Hepatocyte (in vitro differentiated cells): ENCODE measurements at places on chromosomes 4 and X. TPM values are rescaled to one million over a fixed set of nuclear protein-coding genes. Genes with fewer than 3 reads are reported as not detected.
A peak's percentile ranks its signal among the peaks of the same experiment; 100 is the strongest.

- no peaks in the 10 kb centered on the region for H3K36me3 ChIP-seq
- H3K4me1 ChIP-seq, result no peaks in the 10 kb centered on the region
- peak overlapping the region; percentile 56 for H3K4me3 ChIP-seq
Observed at GRCh38 chrX:129540722-129541184, 694 bp downstream of the OCRL start.

- no peaks in the 10 kb centered on the region for H3K36me3 ChIP-seq
- peak; percentile 75 for DNase-seq
- no peak overlapping the region for H3K4me3 ChIP-seq
- no peak overlapping the region for H3K27ac ChIP-seq
- H3K27me3 ChIP-seq, result no peaks in the 10 kb centered on the region
- no peaks in the 10 kb centered on the region for H3K4me1 ChIP-seq
Observed at GRCh38 chr4:176277162-176277904, 8.3 kb upstream of the ASB5 start.

- no peak overlapping the region for H3K4me3 ChIP-seq
- DNase-seq, result no peak
- H3K36me3 ChIP-seq, result no peaks in the 10 kb centered on the region
- no peaks in the 10 kb centered on the region for H3K27me3 ChIP-seq
- no peak overlapping the region for H3K27ac ChIP-seq
- H3K4me1 ChIP-seq, result no peaks in the 10 kb centered on the region
Observed at GRCh38 chr4:35201403-35201802, 1042.9 kb downstream of the ARAP2 start.

GRCh38 chr4:10715696-10716095 is 31.1 kb upstream of the CLNK start:
- no peak overlapping the region for H3K27ac ChIP-seq
- no peaks in the 10 kb centered on the region for H3K27me3 ChIP-seq
- peaks cover 9% of the 10 kb centered on the region for H3K4me1 ChIP-seq
- no peaks in the 10 kb centered on the region for H3K36me3 ChIP-seq

DNA sequence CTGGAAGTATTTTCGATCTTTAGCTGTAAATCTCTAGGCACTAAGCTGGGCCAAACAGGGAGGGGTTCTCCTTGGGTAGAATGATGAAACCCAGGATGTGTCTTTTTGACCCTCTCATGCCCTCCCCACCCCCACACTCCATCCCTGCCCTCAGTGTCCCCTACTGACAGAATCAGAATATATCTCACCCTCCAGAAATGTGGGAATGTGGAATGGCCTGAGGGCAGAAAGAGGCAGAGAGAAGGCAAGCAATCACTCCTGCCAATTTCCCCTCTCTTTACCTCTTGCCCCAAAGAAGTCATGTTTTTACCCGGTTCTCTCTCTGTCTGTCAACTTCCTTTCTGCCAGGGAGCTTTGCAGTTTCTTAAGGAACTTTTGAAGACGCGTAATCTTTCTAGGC is 34.4 kb downstream of the RAP2C start:
- H3K4me3 ChIP-seq, result no peak overlapping the region
- no peaks in the 10 kb centered on the region for H3K36me3 ChIP-seq
- no peak overlapping the region for H3K27ac ChIP-seq
- no peak for DNase-seq
- no peaks in the 10 kb centered on the region for H3K4me1 ChIP-seq
- H3K27me3 ChIP-seq, result no peaks in the 10 kb centered on the region

DNA sequence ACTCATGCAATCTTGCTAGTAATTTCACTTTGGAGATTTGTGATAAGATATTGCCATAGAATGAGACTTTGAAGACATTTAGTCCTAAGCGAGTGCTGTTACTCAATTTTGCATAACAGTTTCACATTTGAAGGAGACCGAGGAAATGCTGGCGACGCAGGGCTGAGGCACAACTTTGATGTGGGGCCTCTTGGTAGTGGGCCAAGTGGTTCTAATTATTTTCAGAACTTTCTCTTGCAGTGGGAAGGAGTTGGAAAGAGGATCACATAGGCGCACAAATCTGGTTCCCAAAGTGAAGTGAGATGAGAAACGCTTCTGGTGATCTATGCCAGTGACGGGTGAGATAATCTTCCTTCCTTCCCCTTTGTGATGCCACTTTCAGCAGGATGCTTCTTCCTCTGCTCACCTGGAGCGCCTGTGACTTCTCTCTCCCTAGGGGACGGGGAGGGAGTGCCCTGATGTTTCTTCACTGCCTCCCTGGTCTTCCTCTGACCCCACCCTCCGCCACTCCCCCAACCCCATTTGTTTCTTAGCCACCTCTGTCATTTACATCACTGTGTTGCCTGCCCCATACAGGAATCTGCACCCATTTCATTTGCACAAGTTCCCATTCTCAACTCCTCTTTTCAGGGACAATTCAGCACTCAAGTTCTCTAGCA is 138.9 kb upstream of the MID1 start:
- DNase-seq, result no peak
- H3K4me1 ChIP-seq, result peaks cover 5% of the 10 kb centered on the region
- H3K27ac ChIP-seq, result no peak overlapping the region
- no peaks in the 10 kb centered on the region for H3K36me3 ChIP-seq
- H3K27me3 ChIP-seq, result no peaks in the 10 kb centered on the region
- H3K4me3 ChIP-seq, result no peak overlapping the region

STAP1 gene
- total RNA-seq, result not detected in 2 replicates

KIT gene
- total RNA-seq, result 2.6 and 4.1 TPM in 2 replicates
